ENCODE measurements at places on chromosomes 13 and 19.
A peak's percentile ranks its signal among the peaks of the same experiment; 100 is the strongest.

DNA sequence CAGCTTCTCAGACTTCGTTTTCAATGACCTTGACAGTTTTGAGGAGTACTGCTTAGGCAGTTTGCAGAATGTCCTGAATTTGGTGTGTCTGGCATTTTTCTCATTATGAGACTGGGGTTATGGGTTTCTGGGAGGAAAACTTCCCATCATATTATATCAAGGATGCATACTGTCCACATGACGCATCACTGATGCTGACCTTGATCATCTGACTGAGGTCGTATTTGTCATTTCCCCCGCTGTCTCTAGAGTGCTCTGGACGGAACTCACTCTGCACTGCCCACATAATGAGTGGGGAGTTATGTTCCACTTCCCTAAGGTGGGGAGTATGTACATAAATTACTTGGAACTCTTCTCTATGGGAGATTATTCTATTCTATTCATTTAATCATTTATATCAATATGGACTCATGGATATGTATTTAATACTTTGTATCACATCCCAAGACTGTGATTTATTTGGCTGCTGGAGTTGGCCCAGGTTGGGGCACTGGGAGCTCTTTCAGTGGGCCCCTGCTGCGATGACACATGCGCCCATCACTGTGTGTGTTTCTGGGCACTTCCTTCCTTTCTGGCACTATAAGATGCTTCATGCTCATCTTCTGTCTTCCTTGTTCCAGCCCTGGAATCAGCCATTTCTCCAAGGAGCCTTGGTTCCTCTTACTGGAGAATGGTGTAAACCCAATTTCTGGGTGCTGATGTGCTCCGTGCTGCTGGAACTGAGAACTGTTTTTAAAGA, 138.6 kb downstream of the MIPEP start:
- no peak for DNase-seq

GRCh38 chr13:102452836-102453235, 51.0 kb upstream of the FGF14 start:
- no peak for DNase-seq

- no peak for DNase-seq
Observed at GRCh38 chr13:28641600-28641926, 17.4 kb upstream of the POMP start.

DNA sequence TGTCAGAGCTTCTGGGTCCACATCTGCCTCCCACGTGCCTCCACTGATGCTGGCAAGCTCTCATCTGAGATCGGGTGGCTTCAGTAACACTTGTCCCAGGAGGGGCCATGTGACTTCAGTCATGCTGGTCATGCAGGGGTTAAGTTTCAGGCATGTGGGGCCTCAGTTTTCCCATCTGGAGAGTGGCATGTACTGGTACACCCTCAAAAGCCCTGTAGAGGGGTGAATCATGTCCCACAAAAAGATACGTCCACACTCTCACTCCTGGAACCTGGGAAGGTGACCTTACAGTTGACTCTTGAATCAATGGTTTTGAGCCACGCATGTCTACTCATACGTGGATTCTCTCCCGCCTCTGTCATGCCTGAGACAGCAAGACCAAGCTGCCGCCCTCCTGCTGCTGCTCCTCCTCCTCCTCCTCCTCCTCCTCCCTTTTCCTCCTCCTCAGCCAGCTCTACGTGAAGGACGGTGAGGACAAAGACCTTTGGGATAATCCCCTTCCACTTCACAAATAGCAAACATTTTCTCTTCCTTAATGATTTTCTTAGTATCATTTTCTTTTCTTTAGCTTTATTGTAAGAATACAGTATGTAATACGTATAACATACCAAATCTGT, 53.7 kb downstream of the COMP start:
- no peak for DNase-seq

- no peak for DNase-seq
Observed at GRCh38 chr13:44174769-44175425, 198.7 kb upstream of the SERP2 start.

GRCh38 chr13:46179491-46179908, 2.5 kb downstream of the LCP1 start:
- DNase-seq, result peak; percentile 71

GRCh38 chr19:58355908-58356765, 2.8 kb upstream of the A1BG start:
- no peak for DNase-seq

GRCh38 chr19:1975162-1975480, 34.1 kb downstream of the CSNK1G2 start:
- DNase-seq, result no peak

DNA sequence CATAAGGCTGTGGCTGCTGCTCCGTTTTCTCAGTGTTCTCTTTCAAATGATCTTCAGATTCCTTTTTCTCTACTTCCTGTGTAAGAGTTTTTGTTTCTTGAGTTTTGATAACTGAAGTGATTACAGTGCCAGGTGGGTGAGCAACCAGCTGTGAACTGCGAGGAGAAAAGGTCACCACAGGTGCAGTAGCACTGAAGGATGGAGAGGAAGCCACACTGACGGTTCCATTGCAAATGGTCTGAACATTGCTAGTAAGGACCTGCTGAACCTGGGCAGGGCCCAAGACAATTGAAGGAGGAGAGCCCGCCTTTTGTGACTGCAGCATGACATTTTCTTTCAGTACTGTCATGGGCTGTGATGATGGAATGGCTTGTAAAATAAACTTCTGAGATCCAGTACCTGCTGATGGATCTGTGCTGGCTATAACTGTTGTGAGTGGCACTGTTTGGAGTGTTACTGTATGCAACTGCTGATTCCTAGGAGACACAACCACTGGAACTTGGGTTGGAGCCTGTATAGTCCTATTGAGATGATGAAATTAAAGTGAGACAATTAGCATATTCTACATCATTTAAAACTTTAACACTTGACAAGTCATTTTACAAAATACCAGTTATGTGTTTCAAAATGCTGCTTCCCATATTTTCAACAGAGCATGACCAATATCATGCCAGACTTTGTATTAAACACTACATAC, 85.5 kb downstream of the ELF1 start:
- no peak for DNase-seq

DNA sequence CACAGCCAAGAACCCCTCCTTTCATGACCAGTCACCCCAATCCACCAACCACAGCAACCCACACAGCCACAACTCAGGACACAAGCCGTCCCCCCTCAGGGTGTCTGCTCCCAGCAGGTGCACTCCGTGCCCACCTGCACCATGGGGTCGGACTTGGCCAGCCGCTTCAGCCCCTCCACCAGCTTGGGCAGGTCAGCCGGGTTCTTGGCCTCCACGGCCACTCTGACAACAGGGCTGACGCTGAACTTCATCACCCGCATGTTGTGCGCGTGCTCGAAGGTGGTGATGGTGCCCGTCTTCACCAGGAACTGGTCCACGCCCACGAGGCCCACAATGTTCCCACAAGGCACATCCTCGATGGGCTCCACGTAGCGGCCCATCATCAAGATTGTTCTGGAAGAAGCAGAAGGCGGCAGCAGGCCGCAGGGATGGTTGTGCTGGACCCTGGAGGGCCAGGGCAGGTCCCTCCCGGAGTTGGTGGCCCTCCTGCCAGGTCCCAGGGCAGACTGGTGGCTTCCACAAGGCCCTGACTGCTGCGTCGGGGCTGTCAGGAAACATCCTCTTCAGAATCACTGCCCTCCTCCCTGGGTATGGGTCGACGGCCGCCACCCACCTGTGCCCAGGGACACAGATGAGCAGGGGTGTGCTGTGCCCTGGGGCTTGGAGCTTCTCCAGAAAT, 5.5 kb downstream of the EEF2 start:
- no peak for DNase-seq

DNA sequence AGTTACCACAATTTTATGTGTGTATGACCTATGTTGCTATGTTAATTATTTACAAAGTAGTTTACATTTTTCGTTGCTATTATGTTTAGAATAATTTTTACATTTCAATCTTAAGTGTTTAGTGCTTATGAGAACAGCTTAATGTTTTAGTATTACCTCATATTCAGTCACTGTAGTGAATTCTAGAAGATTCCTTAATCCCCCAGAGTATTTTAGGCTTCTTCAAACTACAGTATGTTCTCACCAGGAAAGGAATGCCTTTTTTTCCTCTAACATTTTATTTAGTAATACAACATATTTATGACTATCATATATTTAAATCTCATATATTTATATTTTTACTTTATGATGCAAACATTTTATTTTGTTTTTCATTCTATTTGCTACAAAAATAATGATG, 612.1 kb upstream of the KLHL1 start:
- DNase-seq, result no peak

- DNase-seq, result no peak
Observed at GRCh38 chr19:23071147-23071511, 45.7 kb upstream of the ZNF730 start.

DNA sequence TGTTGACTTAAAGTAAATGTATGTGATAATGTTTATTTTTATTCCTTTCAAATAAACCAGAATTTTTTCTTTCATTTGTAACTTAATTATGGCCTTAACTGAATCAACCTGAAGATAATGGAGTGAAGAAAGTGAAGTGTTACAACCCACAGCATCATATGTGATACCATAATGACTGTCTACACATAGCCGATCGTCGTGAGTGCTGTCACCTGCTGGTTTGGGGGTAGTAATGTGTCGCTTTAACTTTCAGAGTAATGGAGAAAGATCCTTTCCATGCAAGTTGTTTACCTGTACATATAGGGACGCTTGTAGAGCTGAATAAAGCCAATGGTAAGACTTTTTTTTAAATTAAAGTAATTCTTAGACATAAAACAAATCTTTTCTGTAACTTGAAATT, 9.9 kb downstream of the CDC16 start:
- no peak for DNase-seq

- DNase-seq, result no peak
Observed at GRCh38 chr19:13034636-13035035, 39.4 kb downstream of the NFIX start.

DNA sequence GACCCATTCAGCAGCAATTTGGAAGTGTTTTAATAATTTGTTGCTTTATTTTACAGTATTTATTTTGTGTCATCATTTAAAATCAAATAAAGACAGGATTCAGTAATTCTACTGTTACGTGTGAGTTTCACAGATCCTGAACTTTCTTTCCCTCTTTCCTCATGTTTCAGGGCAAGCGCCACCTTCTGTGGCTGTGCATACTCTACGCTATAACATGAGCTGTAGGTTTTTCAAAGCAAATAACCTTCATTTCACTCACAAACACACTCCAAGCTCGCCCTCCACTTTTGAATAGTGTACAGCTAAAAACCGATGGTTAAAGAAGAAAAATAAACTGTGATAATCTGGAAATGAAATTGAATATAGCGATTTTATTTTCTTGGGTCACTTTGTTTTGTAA, 753.3 kb downstream of the OLFM4 start:
- no peak for DNase-seq

DNA sequence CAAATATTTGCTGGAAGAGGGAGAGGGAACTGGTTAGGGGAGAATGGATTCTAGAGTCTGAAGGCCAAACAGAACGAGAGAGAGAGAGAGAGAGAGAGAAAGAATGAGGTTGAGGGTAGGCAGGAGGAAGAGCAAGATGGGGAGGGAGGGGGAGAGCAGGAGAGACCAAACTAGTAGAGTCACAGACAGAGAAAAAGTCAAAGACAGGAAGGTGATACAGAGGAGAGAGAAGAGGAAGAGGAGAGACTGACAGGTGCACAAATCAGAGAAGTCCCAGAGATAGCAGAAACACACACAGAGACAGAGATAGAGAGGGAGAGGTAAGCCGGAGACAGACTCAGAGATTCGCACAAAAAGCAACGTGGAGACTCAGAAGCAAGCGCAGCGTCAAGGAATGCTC, 5.6 kb upstream of the CACNG6 start:
- no peak for DNase-seq

- DNase-seq, result no peak
Observed at GRCh38 chr13:49533591-49534269, 38.0 kb downstream of the PHF11 start.

- DNase-seq, result no peak
Observed at GRCh38 chr19:13841086-13841961, 35.6 kb upstream of the NANOS3 start.
